ENCODE measurements at places on chromosomes 13 and 19. TPM values are rescaled to one million over a fixed set of nuclear protein-coding genes. Genes with fewer than 3 reads are reported as not detected.

Gene LAIR2
- total RNA-seq = not detected

Gene TGFB1
- total RNA-seq = 14.9 TPM

Gene LONP1
- total RNA-seq = 104 TPM

Gene SERPINE3
- total RNA-seq = not detected

Gene ATP12A
- not detected for total RNA-seq

Gene KCNC3
- 2.6 TPM for total RNA-seq

Gene SRRM5
- total RNA-seq = 0.30 TPM

Gene CCDC169
- 0.69 TPM for total RNA-seq

Gene CCDC70
- not detected for total RNA-seq

Gene ZNF226
- total RNA-seq = 17.8 TPM

Gene ERFL
- not detected for total RNA-seq

Gene NOSIP
- 47.3 TPM for total RNA-seq

Gene RASGRP4
- total RNA-seq = 1.5 TPM

GRCh38 chr19:35178701-35179100 is 24.2 kb downstream of the FXYD5 start:
- no peak for DNase-seq

- peak; percentile 47 for DNase-seq
These were observed at the start of gene SIGLEC6 for GRCh38 chr19:51531349-51532315. Gene SIGLEC6 (minus strand): TSS chr19:51531670. CDS start chr19:51531648, 22 bp downstream.

GRCh38 chr19:18999896-19000620 is 33.3 kb downstream of the SUGP2 start:
- DNase-seq = no peak

DNA sequence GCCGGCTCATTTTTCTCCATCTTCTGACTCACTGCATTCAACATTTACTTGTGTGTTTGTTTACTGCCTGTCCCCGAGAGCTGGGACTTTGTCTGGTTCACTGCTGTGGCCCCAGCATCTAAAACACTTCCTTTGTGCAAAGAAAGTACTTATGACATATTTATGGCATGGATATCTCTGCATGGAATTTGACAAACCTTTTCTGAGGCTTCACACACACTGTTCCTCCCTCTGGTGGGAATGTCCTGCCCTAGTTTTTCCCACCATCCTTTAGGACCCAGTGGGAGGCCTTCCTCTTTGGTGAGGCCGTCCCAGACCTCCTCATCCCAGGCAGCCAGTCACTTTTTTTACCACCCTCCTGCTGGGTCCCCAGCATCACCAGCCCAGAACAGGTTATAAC is 1.4 kb upstream of the SRRM5 start:
- DNase-seq = no peak

DNA sequence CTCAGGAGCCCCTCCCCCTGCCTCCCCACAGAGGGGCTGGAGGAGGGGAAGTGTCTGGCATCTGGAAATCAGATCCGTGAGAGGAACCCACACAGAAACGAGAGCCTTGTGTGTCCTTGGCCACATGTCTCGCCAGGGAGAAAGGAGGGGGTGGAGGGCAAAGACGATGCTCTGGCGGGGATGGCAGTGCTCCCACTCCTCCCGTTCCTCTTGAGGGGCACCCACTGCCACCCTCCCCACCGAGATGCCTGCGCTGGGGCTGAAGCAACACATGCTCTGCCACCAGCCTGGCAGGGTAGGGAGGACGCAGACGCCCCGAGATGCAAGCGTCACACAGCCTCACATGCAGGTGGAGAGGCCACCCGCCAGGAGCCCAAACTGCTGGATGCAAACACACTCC is 2.8 kb downstream of the ADGRL1 start:
- no peak for DNase-seq

- DNase-seq = no peak
These were observed 272.2 kb upstream of the DACH1 start for GRCh38 chr13:72139192-72139591.

DNA sequence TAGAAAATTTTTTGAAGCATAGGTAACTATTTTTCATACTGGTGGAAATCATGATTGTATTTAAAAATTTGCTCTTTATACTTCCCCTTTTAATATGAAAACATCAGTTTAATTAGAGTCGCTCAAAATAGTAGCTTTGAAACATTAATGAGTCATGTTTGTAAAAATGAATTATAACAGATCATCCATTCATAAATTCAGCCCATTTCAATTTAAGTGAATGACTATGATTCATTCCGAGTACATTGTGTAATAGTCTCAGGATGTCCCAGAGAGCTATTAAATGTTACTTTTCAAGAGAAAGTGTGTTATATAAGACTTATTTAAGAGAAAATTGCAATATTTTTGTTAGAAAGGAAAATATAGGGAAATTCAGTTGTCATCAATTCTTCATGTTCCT is 111.0 kb downstream of the FNDC3A start:
- no peak for DNase-seq

GRCh38 chr19:45016388-45017314 is 15.4 kb downstream of the RELB start:
- peak; percentile 40 for DNase-seq

GRCh38 chr13:50687545-50687944 is 155.9 kb downstream of the DLEU7 start:
- no peak for DNase-seq

DNA sequence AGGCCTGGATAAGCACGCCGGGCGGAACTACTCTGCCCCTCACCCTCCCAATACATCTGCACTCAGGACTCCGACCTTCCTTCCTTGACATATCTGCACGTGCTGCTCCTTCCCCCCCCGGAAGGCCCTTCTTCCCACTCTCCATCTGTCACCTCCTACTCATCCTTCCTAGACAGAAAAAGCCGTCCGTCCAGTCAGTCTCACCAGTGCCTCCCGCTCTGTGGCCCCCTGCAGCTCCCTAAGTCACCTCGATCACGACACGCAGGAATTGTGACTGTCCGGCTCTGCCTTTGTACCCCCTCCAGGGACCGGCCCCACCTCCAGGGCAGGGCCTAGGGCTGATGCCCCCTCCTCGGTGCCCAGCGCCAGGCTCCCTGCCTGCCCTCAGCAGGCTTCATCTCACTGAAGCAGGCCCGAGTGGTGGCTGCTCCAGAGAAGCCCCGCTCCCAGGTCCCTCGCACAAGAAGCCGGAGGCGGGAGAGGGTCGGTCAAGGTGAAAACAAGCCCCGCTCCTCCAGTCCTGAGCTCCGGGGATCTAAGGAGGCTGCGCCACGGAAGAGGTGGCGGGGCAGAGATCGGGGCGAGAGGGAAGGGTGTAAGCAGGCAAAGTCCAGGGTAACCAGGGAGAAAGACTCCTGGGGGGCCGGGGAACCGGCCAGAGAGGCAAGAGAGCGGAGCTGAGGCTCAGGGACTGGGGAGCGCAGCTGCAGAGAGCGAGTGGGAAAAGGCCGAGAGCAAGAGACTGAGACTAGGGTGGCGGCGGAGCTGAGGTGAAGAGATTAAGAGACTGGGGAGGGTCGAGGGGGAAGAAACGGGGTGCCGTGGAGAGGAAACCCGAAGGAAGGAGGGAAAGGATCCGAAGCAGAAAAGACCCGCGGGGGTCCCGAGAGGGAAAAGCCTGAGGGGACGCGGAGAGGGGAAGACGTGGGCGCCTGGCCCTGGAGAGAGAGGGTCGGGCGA is 1.1 kb downstream of the PPP6R1 start:
- no peak for DNase-seq

DNA sequence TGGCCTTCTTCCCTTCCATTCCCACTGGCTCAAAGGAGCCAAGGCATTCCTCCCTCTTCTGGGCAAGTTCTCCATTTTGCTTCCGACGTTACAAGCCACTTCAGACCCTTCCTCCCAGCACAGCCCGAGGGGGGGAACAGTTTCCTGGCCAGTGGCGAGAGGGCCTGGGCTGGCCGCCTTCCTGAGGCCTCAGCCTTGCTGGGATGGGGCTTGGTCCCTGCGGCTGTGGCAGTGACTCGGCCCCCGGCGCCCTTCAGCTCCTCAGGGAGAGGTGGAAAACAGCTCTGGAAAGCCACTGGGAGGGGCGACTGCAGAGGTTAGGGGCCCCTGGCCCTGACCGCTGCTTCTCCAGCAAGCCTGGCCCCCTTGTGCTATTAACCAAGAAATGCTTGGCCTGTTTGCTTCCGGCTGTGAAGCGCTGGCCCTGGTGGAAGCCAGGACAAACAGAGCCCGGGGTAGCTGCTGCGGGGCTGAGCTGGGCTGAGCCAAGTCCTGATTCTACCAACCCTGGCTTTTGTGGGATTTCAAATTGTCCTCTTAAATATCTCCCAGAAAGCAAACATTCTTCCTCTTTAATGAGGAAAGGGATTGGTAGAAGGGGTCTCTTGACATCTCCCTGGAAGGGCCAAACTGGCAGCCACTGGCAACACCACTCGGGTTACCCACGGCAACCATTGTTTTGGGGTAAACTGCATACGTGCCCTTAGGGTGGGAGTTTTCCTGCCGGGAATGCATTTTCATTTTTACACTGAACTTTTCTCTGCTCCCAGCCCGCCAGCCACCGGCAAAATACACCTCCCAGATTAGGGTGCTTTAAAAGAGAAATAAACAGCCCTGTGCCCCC is 38.7 kb downstream of the C13orf46 start:
- DNase-seq = no peak

DNA sequence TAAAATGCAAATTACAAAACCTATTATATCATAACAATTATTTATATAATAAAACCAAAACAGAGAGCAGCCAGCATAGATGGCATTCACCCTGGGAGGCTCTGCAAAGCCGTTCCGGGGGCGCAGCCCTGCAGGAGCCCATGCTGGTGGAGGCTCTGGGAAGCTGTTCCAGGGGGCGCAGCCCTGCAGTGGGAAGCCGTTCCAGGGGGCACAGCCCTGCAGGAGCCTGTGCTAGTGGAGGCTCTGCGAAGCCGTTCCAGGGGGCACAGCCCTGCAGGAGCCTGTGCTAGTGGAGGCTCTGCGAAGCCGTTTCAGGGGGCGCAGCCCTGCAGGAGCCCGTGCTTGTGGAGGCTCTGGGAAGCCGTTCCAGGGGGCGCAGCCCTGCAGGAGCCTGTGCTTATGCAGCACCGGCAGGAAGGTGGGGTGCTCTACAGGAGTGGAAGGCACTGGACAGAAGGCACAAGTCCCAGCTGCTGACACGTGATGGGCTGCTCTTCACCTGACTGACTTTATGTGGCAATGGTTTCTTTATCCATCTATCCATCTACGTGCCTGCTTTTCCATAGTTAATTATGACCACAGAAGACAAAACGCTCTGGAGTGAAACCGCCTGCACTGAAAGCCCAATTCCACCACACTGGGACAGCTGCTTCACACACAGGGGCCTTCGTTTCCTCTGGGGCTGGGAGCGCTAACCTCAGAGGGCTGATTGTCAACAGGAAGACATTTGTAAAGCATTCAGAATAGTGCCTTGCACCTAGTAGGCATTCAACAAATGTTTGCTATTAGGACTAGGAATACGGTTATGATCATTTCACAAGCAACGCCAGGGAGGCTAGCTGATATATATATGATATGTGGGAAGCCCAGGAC is 23.7 kb downstream of the PCID2 start:
- no peak for DNase-seq

- no peak for DNase-seq
These were observed 455.7 kb downstream of the SUCLA2 start for GRCh38 chr13:47545201-47546024.

- DNase-seq = no peak
These were observed 96.3 kb upstream of the SOX1 start for GRCh38 chr13:111970494-111971141.

DNA sequence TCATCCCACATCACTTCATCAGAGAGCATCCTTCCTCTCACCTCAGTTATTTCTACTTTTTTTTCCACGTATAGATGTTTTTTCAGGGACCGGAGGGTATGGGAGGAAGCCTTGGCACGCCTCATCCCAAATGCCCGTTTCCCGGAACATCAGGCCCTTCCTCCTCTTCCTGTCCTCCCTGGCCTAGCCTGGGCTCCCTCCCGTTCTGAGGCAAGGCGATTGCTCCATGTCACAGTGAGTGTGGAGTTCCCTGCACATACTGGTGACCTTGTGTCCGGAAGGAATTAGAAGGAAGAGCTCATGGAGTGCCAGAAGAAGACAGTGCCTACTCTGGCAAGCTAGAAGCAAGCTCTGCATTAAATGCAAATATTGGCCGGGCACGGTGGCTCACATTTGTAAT is 1.1 kb upstream of the ZNF627 start:
- DNase-seq = no peak

DNA sequence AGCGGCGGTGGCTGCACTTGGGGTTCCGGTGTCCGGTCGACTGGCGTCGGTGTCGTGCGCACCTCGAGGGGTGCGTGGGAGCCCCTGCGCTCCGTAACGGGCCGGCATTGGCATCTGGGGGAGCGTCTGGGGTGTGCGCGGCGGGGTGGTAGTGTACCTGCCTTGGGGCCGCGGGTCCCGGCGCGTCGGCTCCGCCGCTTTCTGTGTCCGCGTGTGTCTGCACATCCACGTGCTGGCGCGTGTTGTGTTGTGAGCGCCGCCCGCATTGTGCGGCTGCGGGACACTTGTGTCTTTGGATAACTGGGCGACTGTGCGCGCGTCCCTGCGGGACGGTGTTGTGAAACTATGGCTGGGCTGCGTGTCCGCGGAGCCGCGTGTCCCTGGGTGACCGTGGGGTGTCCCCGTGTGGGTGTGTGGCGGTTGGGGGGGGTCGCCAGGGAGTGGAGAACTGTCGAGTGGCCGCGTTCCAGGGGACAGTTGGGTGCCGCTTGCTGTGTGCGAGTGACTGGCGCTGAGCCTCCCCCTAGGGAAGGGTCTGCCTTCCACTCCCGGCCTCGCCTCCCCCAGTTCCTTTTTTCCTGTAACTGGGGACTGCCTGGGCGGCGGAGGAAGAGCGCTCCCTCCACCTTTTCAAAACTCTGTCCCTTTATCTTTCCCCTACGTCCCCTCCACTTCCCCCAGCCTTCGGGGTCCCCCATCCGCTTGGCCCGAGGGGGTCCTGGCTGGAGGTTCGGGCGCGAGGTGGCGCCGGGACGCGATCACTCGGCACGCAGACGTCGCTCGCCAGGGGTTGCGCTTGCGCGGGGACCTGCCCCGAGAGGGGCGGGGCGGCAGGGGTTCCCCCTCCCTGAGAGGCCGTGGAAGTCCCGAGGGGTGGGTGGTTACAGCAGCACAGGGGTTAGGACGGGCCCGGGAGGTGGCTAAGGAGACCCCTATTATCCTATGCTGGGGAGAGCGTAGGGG is 5.7 kb upstream of the NFIC start:
- peak; percentile 85 for DNase-seq

DNA sequence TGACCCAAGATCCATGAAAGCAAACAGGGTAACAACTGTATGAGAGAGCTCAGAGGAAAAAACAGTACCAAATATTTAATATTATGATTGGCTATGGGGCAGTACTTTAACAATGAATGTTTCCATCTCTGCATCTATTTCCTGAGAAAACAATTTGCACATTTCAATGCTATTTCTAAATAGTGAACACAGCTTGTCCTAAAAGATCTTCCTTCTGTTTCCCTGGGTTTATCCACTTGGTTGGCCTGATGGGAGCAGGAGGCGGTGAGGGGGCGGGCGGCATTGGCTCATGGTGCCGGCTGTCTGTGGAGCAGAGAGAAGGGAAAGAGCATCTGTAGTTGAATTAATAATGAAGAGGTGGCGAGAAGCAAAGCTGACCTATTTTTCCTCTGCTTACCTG is 291.4 kb downstream of the DCLK1 start:
- DNase-seq = no peak

DNA sequence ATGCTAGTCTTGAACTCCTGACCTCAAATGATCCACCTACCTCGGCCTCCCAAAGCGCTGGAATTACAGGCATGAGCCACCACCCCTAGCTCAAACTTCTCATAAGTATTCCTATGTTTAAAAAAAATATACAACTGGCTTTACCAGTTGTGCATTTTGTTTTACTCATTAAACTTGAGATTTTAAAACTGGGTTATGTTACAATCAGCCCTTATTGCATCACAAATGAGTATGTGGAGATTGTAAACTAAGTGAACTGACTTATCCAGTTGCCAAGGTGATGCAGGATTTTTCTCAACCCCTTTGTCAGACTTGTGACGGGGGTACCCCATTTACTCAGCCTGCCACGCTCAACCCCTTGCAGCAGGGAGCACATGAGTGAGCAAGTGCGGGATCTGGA is 14.4 kb upstream of the GTF2F2 start:
- DNase-seq = no peak
